Cardiac septum (tissue), 1 donor: ENCODE measurements at places on chromosomes 5 and 9.

DNA sequence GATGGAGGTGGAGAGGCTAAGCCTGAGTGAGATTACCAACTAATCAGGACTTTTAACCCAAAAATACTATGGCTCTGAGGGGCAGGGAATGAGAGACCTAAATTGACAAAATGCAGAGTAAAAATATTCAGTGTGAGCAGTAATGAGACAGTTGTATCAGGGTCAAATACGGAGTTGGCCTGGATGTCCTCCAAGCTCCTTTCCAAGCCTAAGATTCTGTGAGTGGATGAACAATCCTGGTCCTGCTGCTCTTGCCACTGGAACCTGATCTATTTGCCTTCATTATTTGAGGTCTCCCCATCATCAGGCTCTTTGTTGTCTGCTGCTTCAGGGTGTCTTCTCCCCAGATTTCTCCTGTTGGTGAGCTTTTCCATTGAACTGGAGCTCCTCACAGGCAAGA is 1.1 kb downstream of the PDCD1LG2 start:
- DNase-seq: no peak

GRCh38 chr9:105978826-105979225 is 284.5 kb downstream of the TMEM38B start:
- no peak for DNase-seq

- no peak for DNase-seq
Observed at GRCh38 chr5:56191656-56192055, 41.5 kb downstream of the ANKRD55 start.

GRCh38 chr9:14987858-14988257 is 77.6 kb upstream of the FREM1 start:
- no peak for DNase-seq

DNA sequence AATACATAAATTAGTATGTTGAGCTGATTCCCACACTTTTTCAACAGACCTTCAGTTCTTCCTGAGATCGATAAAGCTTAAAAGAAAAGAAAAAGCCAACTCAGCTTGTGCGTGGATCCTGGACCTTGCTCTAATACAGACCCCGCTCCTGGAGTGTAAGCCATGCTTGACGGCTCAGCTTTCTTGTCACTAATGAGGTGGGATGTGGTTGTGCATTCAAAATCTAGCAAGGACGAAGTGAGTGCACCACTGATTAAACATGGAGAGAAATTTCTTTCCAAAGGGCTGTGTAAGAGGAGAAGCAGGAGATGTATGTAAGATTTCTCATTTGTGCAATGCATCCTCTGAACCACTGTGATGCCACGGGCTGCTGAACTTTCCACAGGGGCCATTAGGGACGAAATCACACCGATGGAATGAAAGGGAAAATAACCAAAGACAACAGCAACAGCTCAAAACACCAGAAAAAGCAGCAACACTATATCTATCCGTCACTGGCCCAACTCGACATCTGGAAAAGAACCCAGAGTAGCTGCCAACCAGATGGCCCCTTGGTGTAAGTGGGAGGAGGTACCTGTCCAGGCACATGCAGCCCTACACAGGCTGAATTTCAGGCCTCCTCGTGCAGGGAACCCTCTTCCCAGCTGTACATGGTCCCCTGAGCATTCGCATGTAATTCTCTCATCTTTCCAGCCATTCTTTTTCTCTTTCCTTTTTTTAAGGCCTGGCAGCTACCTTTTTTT is 178.9 kb downstream of the SREK1 start:
- DNase-seq: no peak

GRCh38 chr5:136382791-136383190 is 17.4 kb upstream of the TRPC7 start:
- DNase-seq: no peak
